ENCODE measurements at places on chromosomes 2 and 18.

- DNase-seq: no peak
Observed at GRCh38 chr2:142467321-142467720, 336.5 kb upstream of the LRP1B start.

DNA sequence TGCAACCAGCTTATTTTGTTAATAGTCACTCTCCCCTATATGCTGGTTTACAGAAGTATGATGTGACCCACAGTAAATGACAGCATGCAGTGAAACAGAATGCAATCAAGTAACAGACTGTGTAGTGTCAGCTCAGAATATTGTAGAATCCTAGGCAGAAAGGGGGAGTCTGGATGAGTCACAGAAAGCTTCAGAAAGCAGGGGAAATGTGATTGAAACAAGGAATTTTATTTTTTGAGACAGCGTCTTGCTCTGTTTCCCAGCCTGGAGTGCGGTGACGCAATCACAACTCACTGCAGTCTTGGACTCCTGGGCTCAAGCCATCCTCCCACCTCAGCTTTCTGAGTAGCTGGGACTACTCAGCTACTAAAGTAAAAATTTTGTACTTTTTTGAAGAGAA lies 219.9 kb upstream of the FBXO11 start:
- DNase-seq: no peak

GRCh38 chr2:241432824-241433448 lies 75.4 kb downstream of the STK25 start:
- no peak for DNase-seq

DNA sequence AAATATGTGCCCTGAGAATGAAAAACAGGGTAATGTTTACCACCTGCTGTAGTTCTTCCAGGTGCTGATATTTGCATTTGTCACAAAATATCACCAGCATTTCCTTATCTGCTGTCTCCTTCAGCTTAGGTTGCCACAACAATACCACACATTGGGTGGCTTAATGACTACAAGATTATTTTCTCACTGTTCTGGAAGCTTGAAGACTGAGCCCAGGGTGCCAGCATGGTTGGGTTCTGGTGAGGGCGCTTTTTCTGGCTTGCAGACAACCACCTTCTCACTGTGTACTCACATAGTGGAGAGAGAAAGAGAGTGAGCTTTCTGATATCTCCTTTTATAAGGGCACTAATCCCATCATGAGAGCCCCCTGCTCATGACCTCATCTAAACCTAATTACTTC lies 407.5 kb upstream of the RGPD4 start:
- no peak for DNase-seq

DNA sequence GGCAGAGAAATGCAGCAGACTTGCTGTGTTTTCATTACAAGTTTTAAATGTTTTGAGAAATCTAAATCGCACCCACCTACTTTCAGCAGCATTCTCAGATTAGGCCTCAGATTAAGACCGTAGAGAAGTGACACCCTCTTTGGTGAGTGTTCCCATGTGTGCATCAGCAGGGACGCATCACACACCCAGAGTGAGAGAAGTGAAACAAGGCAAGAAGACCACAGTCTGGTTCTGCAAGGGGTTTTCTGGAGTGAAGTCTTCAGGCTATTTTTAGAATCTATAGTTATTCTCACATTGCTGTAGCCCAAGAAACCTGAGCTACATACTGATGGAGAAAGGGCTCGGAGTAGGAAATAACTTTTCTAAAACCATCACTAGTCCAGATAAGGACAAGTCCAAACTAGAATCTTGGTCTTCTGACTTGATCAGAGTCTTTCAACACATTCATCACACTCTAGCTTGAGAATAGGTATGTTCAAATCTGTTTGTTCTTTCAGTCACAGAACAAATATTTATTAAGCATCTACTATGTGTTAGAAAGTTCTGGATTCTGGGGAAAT lies 1216.6 kb upstream of the PIK3C3 start:
- no peak for DNase-seq

GRCh38 chr18:23938901-23939341 lies 75.6 kb upstream of the TTC39C start:
- no peak for DNase-seq

GRCh38 chr18:28359176-28359575 lies 182.2 kb upstream of the CDH2 start:
- DNase-seq: no peak

DNA sequence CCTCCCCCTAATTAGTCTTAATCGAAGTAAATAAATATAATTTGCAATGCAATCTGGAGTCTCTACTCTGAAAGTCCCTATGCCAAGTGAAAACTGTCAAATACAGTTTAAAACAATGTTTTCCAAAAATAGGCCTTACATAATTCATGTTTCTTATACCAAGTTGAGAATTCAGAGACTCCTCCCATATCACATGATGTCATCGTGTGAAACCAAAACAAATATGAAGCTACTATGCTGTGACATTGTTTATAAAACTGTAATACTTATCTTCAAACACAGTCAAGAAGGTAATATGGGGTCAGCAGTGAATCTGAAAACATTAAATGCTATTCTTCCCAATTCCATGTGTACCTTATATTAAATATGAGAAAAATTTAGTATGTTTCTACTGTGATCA lies 940.2 kb upstream of the FANCL start:
- no peak for DNase-seq

Data from effector memory CD8-positive, alpha-beta T cell (primary cell).